ENCODE measurements at places on chromosomes 7 and 10.

- peak; percentile 9 for DNase-seq
These were observed 689 bp upstream of the SMARCD3 start for GRCh38 chr7:151249034-151249731.

DNA sequence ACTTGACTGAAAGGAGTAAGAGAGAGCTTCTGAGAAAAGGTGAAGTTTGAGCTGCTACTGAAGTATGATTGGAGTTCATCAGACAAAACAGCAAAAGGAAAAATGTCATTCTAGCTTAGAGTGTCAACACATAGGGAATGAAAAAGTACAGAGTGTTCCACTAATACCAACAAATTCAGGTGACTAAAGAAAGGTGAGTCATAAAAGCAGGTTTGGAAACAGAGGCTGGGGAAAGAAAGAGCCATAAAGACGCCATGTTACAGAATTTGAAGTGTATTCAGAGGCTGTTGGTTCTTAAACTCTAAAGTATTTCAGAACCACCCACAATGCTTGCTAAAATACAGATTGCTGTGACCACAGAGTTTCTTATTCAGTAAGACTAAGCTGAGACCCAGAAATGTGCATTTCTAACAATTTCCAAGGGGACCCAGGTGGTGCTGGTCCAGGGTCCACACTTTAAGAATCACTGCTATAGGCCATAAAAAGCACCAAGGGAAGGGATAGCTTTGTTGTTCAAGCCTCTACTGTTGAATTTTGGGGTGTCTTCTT is 143.1 kb downstream of the ELAPOR2 start:
- DNase-seq, result no peak

- no peak for DNase-seq
These were observed 14.7 kb upstream of the TMEM236 start for GRCh38 chr10:17737027-17737965.

DNA sequence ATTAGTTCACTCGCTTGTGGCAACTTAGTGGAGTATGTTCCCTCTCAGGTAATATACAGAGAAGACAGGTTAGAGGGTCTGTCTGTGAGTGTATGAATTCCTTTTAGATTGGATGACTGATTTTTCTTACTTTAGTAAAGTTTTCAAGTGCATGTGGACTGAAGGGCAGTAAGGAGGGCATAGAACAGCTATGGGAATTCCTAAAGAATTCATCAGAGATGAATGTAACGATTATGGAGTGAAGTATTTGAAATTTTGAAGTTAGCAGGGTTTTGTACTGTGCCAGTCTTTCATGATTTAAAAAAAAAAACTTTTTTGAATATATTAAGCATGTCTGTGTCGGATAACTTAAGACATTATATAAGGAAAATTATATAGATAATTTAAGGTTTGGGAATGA is 15.5 kb downstream of the MAPK8 start:
- DNase-seq, result no peak

- DNase-seq, result no peak
These were observed 25.2 kb upstream of the ITPRID1 start for GRCh38 chr7:31488562-31489203.

Measured in stimulated activated naive CD4-positive, alpha-beta T cell (primary cell).